ENCODE measurements at places on chromosomes 1 and 21. TPM values are rescaled to one million over a fixed set of nuclear protein-coding genes. Genes with fewer than 3 reads are reported as not detected.

Gene DHRS3
- total RNA-seq, result 9.6 TPM

Gene MTARC2
- total RNA-seq, result 10.5 TPM

Gene CZIB
- total RNA-seq, result 44.7 TPM

Gene SEMA4A
- total RNA-seq, result 1.6 TPM

Gene FCGR3B
- not detected for total RNA-seq

Gene TLR5
- total RNA-seq, result 0.36 TPM

Gene WNT3A
- not detected for total RNA-seq

Gene AIM2
- total RNA-seq, result not detected

Gene RIMS3
- total RNA-seq, result 0.86 TPM

Gene LMO4
- total RNA-seq, result 55.0 TPM

Gene PRKCZ
- 1.3 TPM for total RNA-seq

Gene APOBEC4
- not detected for total RNA-seq

Gene HSPB7
- total RNA-seq, result 45.2 TPM

Gene AMPD1
- not detected for total RNA-seq

Gene CHRM3
- total RNA-seq, result 0.03 TPM

Gene DIO1
- not detected for total RNA-seq

Gene PAQR6
- 0.56 TPM for total RNA-seq

Gene OR2L2
- not detected for total RNA-seq

Gene HES2
- 0.59 TPM for total RNA-seq

Gene NUDT4B
- total RNA-seq, result 9.8 TPM

Gene LRRC39
- total RNA-seq, result 0.56 TPM

Gene SNX7
- 29.2 TPM for total RNA-seq

Gene PEAR1
- 12.7 TPM for total RNA-seq

Gene PRAMEF15
- total RNA-seq, result not detected

Gene CGN
- total RNA-seq, result not detected
